SK-N-SH (cell line): ENCODE measurements at places on chromosomes 1 and 21. TPM values are rescaled to one million over a fixed set of nuclear protein-coding genes. Genes with fewer than 3 reads are reported as not detected.

RXFP4 gene
- polyA plus RNA-seq, result not detected in 2 replicates

SERPINC1 gene
- 0.05 and 0.08 TPM in 2 replicates for polyA plus RNA-seq

OR2T35 gene
- not detected in 2 replicates for polyA plus RNA-seq

PTGER3 gene
- 1.3 and 1.9 TPM in 2 replicates for polyA plus RNA-seq

OR2M2 gene
- not detected in 2 replicates for polyA plus RNA-seq

KRTAP7-1 gene
- not detected in 2 replicates for polyA plus RNA-seq
